Glomerular endothelial cell (primary cell): ENCODE measurements at places on chromosomes 7 and 10.

- no peak for DNase-seq
Observed at GRCh38 chr10:37975401-37975991, 951 bp downstream of the ZNF25 start.

DNA sequence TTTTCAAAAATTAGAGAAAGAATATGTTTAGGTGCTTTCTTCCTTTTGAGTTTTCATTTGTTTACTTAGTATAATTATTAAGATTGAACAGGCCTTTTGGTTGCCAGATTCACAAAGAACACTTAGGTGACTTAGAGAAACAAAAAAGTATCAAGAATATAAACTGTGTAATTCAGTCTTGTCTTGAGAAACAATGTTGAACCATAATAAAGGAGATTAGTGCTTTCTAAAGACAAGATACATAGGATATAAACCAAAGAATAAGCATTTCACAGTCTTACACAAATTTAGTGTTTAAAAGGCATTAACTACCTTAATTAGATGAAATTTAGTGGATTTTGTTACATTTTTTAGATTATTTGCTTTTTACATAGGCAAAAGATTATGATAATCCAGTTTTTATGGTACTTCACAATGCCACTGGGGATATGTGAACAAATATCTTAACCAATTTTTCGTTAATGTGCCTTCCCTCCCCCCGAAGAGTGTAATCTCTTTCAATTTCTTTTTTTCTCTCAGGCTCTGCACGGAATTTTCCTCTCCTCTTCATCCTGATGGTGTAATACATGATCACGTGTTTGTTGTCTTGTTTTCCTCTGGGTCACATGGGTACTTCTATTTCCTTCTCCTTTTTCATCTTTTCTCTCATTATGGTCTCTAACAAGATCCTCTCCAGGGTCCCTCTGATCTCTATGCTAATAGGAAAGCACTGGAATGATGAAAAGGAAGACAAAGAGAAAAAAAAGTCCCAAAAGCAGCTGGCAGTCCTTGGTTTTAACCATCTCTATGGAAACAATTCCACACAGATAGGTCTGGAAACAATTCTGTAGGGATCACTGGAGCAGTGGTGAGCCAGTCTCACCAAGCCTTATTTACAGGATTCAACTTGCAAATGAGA is 3.7 kb upstream of the HNRNPH3 start:
- DNase-seq: no peak

- no peak for DNase-seq
Observed at GRCh38 chr7:120992965-120993494, 4.5 kb downstream of the CPED1 start.

DNA sequence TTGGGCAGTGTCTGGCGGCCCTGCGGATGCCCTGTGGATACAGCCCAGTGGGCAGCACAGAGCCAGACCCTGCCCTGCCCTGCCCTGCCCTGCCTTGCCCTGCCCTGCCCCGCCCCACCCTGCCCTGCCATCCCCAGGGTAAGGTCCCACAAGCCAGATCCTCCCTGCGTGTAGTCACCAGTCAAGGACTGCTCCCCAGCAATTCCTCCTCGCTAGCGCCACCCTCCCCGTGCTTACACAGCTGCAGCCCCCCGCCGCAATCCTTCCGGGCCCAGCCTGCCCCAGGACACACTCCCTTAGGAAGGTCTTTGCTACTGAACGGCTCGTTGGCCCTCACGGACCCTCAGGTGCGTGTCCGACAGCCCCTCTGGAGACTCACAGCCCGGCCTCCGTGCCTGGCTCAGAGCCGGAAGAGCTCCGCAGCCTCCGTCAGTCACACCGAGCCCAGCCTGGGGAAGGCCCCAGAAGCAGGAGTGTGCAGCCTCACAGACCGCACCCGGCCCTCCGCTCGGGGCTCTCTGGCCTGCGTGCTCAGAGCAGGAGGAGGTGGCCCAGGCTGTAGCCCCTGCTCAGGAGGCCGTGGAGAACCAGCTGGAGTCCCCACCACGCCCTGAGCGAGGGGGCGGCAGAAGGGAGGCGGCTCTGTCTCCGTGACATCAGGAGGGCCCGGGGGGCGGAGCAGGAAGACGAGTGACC is 68.3 kb downstream of the PWWP2B start:
- no peak for DNase-seq

- DNase-seq: no peak
Observed at GRCh38 chr7:90595801-90596670, at the start of gene CDK14. Gene CDK14 (plus strand): TSS chr7:90596321. CDS start chr7:90596628, 307 bp downstream.

DNA sequence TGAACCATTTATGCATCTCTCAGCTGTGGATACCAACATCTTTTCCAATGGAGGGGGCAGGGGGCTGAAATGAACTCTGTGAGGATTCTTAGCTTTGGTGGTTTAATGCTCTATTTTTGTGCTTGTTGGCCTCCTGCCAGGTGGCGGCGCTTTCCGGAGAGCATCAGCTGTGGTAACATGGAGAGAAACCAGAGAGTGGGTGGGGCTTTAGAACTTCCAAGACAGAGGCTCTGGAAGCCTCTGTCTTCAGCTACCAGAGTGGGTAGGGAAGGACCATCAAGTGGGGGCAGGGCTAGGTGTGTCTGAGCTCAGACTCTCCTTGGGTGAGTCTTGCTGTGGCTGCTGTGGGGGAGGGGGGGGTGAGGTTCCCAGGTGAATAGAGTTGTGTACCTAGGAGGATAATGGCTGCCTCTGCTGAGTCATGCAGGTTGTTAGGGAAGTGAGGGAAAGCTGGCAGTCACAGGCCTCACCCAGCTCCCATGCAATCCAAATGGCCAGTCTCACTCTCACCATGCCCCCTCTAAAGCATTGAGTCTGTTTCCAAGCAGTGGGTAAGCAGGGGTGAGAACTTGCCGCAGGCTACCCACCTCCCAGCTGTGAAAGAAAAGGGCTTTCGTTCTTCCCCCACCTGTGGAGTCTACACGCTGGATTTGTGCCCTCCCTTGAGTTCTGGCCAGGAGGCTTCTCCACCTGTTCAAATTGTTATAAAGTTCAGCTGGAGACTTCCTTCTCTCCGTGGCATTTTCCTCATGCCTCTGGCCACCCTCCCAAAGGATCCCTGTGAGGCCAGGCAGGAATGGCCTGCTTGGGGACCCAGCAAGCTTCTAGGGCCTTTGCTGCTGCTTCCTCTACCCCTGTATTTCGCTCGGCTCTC is 527.0 kb downstream of the NEBL start:
- DNase-seq: no peak

GRCh38 chr10:77204171-77204570 is 433.4 kb downstream of the KCNMA1 start:
- DNase-seq: no peak

DNA sequence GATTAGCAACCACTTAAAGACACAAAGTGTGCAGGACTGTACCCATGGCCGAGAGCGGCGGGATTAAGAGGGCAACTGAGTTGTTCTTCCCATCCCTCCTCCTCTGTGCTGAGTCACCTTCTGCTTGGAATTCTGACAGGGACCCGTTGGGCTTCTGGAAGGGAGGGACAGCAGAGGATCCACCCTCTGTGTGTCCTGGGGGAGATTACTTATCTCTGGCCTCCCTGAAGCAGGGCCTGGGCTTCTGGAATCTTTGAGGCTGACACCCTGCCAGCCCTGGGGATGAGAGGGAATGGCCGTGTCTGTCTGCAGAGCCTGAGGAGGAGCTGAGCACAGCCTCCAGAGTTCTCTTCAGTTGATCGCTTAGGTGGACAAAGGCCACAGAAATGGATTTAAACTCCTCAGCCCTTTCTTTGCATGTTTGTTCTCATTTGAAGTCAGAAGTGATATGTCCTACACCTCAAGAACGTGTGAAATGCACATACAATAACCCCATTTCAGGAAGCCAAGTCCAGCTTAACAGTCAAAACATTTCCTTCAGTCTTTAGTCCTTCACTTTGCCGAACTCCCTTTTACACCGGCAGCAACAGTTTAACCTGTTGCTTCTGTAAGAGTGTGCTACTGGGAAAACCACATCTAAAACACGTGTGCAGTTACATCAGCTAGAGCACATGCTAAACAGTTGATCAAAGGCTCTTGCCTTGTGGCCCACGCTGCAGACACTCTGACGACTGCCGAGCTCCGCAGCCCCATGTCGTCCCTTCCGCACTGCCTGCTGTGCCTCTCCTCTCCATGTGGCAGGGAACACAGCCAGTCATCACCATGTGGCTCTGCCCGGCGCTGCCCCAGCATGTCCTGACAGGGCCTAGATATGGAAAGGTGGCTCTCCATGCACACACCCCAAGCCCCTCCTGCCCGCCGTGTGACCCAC is 55.7 kb downstream of the IKZF1 start:
- DNase-seq: no peak

DNA sequence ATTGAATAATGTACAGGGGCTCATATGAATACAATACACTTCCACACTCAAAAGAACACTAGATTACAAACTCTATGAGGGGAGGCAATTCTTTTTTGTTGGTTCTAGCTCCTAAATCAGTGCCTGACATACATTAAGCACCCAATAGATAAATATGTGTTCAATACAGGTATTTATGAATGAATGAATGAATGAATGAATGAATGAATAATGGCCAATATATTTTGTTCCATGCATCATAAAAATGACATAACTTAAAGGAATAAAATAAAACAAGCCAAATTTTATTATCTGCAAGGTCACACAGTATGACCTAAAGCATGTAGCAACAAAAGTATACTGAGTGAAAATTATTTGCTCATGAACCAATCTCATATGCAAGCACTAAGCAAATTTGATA is 168.9 kb downstream of the CACNA2D1 start:
- DNase-seq: no peak

DNA sequence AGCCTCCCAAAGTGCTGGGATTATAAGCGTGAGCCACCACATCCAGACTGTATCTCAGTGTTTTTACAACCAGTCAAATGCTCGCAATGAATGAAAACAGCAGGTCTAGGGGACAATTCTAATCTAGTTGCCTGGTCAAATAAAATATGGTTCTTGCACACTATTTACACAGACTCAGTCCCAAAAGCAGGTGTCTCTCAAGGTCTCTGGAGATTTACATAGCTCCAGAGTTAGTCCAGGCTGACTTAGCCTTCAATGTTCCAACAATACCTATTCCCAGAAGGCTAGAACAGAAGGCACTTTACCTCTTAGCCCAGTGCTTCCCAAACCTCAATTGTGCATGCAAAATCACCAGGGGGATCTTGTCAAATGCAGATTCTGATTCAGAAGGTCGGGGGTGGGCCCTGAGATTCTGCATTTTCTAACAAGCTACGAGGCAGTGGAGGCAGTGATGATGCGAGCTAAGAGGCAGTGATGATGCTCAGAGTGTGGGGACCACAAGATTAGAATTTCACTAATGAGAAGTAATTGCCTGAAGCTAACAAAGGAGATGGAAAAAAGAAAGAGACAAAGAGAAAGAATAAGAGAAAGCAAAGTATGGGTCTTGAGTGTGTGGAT is 6.4 kb downstream of the KIAA1549 start:
- no peak for DNase-seq

DNA sequence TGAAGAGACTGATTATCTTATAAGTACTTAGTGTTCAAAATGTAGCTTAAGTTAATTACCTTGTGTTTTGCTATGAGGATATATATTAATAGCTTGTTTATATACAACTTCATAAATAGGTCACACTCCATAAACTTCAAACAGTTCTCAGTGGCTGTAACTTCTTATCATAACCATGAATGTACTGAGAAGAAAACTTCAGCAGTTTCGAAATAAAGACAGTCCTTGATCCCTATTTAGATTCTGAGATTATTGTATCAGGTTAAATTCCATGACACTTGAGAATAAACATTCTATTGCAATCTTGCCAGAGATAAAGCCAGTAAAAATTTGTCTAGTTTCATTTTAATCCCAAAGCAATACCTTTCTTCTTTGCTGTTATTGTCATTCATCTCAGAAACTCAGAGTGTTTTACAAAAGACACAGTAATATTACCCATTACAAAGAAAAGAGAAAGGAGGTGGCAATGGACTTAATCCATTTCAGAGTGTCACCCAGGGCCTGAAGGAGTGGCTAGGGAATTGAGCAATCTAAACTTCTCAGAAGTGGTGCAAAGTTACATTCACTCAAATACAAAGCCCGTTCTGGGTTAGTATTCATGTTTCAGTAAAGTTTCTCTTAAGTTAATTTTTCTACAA is 403.6 kb downstream of the SEMA3D start:
- DNase-seq: no peak

GRCh38 chr7:3279147-3279818 is 21.8 kb upstream of the SDK1 start:
- no peak for DNase-seq

GRCh38 chr7:81150951-81151361 is 232.1 kb upstream of the SEMA3C start:
- no peak for DNase-seq

DNA sequence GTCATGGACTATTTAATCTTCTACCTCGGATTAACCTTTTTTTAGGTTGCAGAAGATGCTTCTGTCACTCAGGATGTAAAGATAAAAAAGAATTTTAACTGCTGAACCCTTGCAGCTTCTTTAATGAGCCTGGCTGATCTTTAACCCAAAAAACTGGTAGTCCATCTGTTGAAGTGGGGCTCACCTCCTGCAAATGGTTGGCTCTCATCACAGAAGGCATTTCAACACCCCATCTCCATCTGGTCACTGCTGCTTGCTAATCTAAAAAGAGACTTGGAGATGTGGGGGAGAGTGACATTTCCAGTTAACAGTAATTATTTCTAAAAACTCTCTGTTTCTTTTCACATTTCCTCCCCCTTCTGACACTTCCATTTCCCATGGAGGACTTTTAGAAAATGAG is 208.6 kb downstream of the LHFPL3 start:
- no peak for DNase-seq

GRCh38 chr10:69988094-69988493 is 64.6 kb upstream of the MACROH2A2 start:
- DNase-seq: no peak

DNA sequence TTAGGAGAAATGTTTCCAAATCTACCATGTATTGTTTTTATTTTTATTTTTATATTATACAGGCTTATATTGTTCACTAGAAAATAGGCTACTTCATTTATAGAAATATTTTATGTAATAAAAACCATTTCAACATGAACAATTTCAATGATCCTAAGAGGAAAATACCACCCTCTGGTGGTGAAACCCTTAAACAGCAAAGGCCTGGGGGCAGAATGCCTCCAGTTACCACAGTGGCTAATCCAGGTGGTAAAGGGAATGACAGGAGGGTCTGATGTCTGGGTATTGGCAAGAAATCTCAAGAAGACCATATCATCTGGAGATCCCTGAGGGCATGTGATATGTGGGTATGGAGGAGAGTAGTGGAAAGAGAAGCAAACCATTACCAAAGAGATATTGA is 19.3 kb downstream of the MACC1 start:
- no peak for DNase-seq

- DNase-seq: no peak
Observed at GRCh38 chr10:59177836-59178235, 1.4 kb downstream of the PHYHIPL start.

DNA sequence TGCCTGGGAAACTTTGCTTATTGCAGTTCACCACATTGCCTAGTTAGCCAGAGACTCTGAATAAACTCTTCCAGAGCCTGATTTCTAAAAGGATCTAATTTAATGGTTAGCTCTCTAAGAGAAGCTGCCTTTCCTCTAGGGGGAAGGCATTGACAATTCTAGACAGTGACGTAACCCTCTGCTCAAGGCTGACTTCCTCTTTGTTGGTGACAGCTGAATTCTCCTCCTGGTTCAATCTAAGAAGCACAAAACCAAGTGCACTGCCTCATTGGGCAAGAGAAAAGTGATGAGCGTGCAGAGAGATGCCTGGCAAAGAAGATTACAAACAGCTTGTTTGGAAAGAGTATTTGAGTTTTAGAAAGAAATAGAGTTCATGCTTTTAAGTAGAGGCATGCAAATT is 102.7 kb downstream of the MACC1 start:
- DNase-seq: no peak
